ENCODE measurements at places on chromosomes 12 and 14.
A peak's percentile ranks its signal among the peaks of the same experiment; 100 is the strongest.

DNA sequence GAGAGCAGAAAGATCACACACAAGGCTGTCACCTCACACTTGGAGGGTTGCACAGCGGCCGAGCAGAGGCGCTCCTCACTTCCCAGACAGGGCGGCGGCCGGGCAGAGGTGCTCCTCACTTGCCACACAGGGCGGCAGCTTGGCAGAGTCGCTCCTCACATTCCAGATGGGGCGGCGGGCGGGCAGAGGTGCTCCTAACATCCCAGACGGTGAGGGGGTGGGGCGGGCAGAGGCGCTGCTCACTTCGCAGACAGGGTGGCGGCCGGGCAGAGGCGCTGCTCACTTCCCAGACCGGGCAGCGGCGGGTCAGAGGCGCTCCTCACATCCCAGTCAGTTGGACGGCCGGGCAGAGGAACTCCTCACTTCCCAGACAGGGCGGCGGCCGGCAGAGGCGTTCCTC, 9.1 kb downstream of the TMBIM4 start:
- DNase-seq: no peak

GRCh38 chr14:74756326-74756725, 6.8 kb upstream of the YLPM1 start:
- DNase-seq: no peak

DNA sequence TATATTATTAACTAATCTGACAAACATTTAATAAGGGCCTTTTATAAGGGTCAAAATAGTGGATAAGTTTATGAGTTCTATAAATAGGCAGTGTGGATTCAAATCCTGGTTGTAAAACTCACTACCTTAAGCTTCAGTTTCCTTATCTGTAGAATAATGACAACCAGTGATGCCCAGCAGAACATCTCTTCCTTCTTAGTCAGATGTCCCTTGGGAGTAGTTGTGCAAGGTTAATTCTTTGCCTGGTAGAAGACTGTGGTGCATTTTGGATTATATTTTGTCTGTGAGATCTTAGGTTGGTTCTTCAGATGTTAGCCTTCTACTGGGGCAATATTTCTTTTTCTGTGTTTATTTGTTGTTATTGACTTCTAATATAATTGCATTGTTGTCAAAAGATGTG, 59.5 kb downstream of the ARID2 start:
- no peak for DNase-seq

DNA sequence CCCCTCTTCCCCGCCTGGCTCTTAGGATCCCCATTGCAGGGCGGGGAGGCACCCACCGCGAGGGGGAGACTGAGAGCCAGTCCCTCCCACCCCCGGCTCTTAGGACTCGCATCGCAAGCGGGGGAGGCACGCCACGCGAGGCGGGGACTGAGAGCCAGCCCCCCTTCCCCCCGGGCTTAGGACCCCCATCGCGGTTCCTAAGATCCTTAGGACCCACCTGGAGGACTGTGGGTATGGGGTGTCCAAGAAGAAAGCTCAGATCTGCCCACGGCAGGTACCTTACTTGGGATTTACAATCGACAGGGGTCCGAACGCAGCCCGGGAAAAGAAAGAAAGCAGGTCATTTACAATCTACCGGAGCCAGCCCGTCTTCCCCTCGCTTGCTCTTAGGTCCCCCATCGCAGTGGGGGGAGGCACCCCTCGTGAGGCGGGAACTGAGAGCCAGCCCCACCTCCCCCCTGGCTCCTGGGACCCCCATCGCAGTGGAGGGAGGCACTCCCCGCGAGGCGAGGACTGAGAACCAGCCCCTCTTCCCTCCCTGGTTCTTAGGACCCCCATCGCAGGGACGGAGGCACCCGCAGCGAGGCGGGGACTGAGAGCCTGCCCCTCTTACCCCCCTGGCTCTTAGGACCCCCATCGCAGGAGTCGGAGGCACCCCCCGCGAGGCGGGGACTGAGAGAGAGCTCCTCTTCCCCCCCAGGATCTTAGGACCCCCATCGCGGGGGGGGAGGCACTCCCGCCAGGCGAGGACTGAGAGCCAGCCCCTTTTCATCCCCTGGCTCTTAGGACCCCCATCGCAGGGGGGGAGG, 43.7 kb downstream of the DDX11 start:
- peak; percentile 34 for DNase-seq

- DNase-seq: no peak
Measured at GRCh38 chr12:76571256-76571655, 11.7 kb upstream of the OSBPL8 start.

DNA sequence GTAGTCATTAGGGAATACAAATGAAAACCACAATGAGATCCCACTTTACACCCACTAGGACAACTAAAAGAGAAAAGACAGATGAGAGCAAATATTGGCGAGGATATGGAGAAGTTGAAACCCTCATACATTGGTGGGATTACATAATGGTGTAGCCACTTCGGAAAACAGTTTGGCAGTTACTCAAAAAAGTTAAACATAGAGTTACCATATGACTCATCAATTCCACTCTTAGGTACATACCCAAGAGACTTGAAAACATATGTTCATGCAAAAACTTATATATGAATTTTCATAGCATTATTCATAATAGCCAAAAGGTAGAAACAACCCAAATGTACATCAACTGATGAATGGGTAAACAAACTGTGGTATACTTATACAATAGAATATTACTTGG, 27.1 kb downstream of the ALDH1L2 start:
- no peak for DNase-seq

DNA sequence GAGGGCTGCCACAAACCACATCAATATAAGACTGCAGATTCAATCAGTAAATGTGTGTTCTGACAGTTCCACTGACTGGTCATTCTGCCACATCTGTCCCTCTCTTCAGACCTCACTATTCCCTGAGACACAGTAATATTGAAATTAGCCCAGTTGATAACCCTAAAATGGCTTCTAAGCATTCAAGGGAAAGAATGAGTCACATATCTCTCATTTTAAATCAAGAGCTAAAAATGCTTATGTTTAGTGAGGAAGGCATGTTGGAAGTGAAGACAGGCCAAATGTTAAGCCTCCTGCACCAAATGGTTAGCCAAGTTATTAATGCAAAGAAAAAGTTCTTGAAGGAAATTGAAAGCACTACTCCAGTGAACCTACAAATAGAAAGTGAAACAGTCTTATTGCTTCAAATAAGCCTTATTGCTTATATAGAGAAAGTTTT, 24.5 kb upstream of the KIF21A start:
- DNase-seq: no peak

GRCh38 chr12:26684101-26684500, 148.9 kb downstream of the ITPR2 start:
- no peak for DNase-seq

- DNase-seq: no peak
Measured at GRCh38 chr14:65933400-65934069, 521.0 kb downstream of the FUT8 start.

GRCh38 chr14:93033084-93033982, 82.4 kb downstream of the ITPK1 start:
- no peak for DNase-seq

- no peak for DNase-seq
Measured at GRCh38 chr14:100082723-100083122, 17.5 kb downstream of the EVL start.

DNA sequence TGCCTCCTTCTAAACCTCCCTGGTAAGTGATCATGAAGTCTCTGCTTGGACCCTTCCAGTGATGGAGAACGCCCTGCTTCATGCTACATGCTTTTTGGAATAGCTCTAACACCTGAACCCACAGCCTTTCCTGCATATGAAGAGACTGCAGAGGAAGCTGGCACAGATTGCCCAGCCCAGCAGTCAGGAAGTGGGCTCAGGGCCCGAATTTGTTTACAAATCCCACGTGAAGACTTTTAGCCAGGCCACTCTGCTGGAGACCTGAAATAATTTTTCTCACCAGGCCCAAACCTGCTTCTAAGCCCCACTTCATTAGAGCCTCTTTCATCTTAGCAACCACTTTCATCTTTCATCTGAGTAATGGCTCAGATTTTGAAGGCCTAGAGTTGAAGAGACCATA, 22.9 kb downstream of the RTN1 start:
- DNase-seq: no peak

- no peak for DNase-seq
Measured at GRCh38 chr14:53539489-53540126, 386.5 kb upstream of the DDHD1 start.

DNA sequence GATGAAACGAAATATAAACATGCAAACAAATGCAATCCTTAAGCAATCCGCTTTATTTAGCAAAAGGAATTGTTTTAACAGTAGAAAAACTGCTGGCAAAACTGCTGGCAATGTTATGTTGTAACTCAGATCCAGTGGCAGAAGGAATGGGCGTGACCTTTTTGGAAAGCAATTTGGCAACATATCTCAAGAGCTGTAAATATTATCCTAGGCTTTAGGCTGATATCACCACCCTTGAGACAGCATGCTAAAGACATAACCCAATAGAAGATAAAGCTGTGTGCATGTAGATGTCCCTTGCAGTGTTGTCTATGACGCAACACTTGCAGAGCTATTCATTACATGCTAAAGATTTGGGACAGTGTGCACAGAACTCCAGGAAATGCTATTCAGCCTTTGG, 138.5 kb downstream of the DICER1 start:
- DNase-seq: no peak

- DNase-seq: no peak
Measured at GRCh38 chr14:23094666-23095195, at the start of gene ACIN1. TSS of gene ACIN1 (minus strand) at chr14:23095136. CDS start at chr14:23095112, 24 bp downstream.

GRCh38 chr14:102984336-102985102, 62.1 kb downstream of the AMN start:
- DNase-seq: no peak

GRCh38 chr12:131052063-131052781, 98.5 kb downstream of the ADGRD1 start:
- no peak for DNase-seq
